ENCODE measurements at places on chromosomes 6 and 20.
A peak's percentile ranks its signal among the peaks of the same experiment; 100 is the strongest.

DNA sequence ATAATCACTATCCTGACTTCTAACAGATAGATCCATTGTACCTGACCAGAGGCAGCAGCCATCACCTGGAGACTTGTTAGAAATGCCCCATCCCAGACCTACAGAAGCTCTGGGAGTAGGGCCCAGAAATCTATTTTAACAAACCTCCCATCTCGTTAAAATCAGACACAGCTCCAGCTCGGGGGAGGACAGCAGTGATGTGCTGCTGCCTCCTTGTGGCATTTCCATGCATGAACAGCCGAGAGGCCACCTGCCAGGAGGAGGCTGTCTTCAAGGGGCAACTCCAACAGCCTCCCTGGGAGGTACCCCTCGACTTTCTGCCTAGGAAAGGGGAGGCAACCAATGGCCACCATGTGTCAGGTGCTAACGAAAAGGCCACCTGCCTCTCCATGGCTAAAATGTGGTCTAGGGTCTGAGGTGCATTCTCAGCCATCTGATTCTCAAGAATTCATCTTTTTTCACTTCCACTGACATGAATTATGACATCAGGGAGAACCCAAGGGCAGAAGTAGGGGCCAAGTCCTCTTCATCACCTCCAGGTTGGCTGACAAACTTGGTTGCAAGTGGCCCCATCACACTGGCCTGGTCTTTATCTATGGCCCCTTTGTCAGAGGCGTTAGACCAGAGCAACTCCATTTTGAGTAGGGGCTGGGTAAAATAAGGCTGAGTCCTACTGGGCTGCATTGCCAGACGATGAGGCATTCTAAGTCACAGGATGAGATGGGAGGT is 12.2 kb upstream of the KCNK15 start:
- ATAC-seq: peak; percentile 41

GRCh38 chr20:34703424-34704176 is 544 bp upstream of the TP53INP2 start:
- ATAC-seq: peak; percentile 17

GRCh38 chr6:97294451-97294850 is 11.4 kb upstream of the MMS22L start:
- ATAC-seq: no peak

GRCh38 chr6:1094306-1094705 is 217.6 kb upstream of the FOXQ1 start:
- no peak for ATAC-seq

DNA sequence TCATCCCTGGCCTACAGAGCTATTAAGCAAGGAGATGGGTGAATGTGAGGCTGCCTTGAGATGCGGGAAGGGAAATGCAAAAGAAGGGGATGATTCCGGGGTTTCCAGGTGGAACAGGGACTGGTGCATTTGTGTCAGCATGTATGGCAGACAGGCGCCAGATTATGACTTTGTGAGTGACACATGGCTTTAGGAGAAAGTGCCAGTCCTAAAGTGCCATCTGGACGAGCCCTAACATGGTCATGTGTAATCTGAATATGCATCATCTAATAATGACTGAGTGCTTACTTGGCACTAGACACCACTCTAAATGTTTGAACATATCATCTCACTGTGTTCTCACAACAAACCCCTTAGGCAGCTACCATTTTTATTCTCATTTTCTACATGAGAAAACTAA is 195.0 kb upstream of the TSHZ2 start:
- no peak for ATAC-seq

DNA sequence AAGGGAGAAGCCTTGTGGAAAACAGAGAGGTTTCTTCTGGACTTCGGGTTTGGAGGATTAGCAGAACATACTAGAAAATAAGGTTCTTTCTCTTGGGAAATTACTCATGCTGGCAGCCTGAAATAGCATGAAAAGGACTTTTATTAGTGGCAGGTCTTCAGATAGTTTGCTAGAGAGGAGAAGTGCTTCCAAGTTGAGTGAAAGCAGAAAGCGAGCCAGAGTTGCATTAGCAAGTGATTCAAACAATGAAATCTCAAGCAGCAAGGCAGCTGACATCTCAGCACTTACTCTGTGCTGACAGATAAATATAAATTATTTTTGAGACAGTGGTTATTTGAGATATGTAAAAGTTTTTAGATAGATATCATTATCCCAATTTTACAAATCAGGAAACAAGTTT is 91.9 kb downstream of the PLCB4 start:
- no peak for ATAC-seq

DNA sequence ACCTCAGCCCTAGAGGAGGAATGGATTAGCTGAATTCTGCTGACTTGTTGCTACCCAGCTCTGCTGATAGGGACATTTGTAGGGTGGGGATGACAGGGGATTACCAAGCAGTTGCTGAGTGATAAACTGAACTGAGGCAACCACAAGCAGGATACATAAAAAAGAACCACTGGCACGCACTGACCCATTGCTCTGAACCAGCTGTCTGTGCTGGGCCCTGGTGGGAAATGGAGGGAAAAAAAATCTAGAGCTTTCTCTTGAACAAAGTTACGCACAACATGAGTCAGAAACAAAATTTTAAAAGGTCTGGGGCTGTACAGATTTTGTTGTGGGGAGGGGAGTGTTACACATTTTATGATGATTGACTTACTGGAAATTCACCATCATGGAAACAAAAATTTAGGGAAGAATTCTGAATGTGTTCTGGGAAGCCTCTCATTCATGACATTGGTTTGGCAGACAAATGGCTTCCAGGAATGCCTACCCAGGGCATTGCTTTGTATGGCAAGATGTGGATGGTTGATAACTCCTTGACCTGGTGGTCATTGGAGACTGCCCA is 37.7 kb downstream of the FOXO3 start:
- ATAC-seq: peak; percentile 97

DNA sequence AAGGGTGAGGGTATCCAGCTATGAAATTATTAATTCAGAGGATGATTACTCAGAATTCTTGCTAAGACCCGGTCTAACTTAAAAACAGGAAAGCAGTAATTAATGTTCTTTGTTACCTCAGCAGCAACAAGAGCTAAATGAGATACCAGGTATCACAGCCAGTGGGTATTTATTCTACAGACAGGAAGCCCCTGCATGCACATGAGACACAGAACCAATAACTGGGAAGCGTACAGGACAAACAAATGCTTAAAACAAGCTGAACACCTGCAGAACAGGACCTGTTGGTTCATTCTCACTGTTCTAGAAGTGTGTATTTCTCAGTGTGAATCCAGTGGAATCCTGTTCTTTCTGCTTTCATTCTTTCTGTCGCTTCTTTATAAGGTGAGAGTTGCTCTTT is 30.9 kb downstream of the SCML4 start:
- no peak for ATAC-seq

- no peak for ATAC-seq
These were observed 172.4 kb downstream of the PLCB4 start for GRCh38 chr20:9241232-9241692.

- ATAC-seq: no peak
These were observed at the start of gene CCN5 for GRCh38 chr20:44714701-44715498. Gene CCN5 (plus strand): TSS chr20:44715369. CDS start chr20:44715391, 22 bp downstream.

DNA sequence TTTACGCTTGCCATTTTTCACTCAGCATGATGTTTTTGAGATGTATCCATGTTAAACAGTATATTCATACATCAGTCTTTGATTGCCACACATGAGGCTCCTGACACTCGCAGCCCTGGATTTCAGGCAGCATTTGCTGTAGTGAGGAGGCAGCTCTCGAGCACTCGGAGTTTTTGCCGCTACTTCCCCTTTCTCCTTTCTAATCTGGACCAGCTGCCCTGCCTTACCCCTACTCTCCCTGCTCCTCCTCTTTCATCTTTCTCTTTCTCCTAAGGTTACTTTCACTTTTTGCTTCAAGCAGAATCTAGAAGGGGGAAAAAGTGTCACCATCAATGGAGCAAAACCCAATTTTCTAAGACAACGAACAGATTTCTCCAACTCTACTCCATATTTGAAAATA is 5.9 kb upstream of the CST3 start:
- ATAC-seq: no peak

DNA sequence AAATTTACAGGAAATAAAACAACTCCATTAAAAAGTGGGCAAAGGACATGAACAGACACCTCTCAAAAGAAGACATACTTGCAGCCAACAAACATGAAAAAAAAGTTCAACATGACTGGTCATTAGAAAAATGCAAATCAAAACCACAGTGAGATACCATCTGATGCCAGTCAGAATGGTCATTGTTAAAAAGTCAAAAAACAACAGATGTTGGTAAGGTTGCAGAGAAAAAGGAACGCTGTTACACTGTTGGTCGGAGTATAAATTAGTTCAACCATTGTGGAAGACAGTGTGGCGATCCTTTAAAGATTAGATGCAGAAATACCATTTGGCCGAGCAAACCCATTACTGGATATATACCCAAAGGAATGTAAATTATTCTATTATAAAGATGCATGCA is 858.0 kb upstream of the FLRT3 start:
- no peak for ATAC-seq

DNA sequence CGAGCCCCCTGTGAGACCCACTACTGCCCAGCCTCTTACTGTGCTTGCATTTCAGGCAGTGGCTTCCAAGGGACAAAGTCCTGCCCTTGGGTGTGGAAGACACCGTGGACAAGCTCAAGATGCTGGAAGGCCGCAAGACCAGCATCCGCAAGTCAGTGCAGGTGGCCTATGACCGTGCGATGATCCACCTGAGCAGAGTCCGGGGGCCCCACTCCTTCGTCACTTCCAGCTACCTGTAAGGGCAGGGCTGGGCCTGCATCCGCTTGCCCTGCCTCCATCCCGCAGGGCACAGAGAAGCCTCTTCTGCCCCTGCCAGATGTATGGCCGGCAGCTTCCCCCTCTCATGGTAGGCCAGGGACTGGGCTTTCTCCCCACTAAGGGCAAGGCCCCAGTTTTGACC is 33.8 kb downstream of the BRPF3 start:
- no peak for ATAC-seq

DNA sequence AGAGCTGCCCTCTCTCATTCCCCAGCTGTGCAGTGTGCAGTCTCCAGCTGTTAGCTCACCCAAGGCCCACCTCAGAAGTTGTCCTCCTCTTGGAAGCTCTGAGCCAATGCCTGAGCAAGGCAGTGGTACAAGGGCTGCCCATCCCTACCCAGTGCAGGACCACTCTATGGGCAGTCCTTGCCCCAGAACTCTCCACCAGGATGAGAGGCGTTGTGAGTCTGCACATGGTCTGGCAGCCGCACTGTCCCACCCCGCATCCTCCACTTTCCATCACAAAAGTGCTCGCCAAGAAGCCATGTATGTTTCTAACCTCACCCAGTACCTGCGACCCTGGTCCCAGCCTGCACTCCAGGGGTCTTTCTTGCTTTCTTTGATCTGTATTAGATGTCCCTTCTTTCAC is 175.1 kb upstream of the PMEPA1 start:
- no peak for ATAC-seq

DNA sequence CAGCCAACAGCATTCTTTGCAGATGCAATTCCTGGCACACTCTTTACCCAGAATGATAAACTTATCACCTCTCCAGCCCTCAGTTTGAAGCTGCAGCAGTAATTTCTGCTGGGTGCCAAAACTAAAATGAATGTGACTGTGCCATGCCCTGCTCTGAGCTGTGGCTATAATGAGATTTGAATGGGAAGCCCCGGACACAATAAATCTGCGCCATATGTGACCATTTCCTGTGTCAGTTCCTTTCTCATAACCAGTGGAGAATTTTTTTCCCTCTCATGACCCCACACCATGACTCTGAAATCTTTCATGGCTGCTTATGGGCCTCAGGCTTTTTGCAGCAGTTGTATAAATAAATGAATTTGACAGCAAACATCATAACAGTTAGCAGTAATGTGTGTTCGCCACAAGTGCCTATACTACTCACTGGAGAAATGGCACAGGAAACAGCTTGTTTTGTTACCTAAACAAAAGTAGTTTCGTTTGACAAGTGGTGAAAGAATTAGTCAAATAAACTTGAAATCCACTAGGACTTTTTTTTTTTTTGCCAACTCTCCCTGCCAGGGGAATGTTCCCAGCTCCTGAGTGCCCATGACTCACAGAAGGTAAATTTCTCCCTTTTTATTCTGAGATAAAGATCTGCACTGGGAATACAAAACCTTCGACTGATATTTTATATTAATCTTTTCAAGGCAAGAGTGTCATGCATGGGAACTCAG is 408.4 kb downstream of the PKHD1 start:
- no peak for ATAC-seq

- ATAC-seq: no peak
These were observed 84.6 kb upstream of the BTN3A2 start for GRCh38 chr6:26280407-26280806.

DNA sequence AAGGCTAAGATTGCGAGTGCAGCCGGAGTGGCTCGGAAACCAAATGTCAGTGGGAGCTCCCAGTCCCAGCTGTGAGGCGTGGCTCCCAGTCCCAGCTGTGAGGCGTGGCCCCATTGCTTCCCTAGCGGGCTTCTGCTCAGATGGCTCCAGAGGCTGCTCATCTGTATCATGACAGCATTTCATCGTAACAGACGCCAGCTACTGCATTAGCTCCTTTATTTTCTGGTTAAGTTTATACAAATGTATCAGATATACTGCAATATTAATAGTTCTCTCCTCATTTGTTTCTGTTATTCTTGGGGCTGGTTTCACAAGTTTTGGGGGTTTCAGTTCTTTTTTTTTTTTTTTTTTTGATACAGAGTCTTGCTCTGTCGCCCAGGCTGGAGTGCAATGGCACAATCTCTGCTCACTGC is 34.7 kb upstream of the TBXT start:
- no peak for ATAC-seq

- no peak for ATAC-seq
These were observed 90.5 kb upstream of the SAMD5 start for GRCh38 chr6:147417954-147418353.

GRCh38 chr6:136533487-136533886 is 16.7 kb downstream of the MAP7 start:
- no peak for ATAC-seq

- ATAC-seq: no peak
These were observed 93.7 kb upstream of the CD83 start for GRCh38 chr6:14023855-14024254.

- ATAC-seq: no peak
These were observed 17.9 kb upstream of the CHMP4B start for GRCh38 chr20:33793011-33793931.

DNA sequence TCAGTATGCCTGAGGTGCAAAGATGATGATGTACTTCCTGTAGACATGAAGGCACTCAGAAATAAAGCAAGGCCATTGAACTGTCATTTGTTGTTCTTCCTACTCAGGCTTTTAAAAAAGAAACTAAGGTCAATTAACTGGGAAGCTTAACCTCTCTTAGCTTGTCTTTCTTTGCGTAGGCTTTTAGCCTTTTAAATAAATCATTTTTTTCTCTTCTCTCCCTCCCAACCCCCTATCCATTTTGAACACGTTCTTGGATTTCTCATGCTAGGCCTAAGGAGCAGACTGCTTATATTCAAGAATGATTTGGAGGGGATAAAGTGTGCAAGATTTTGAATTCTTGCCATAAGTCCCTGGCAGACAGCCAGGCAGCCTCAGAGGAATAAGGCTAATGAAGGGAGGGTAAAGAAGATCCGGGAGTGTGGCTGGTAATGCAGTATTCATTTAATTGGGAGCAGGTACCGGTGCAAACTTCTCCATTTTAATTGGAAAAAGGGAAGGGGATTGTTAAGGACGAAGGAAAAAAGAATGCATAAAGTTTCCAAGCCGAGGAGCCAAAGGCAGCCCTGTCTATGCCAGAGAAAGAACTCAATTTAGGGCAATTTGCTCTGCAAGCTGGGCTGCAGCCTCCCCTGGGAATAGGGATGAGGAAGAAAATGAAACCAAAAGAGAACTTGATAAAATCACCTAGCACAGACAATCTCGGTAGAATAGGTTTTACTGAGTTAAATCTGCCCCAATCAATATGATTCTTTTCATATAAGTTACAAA is 343.8 kb upstream of the MMS22L start:
- ATAC-seq: no peak
